ENCODE measurements at places on chromosomes 2 and 18. TPM values are rescaled to one million over a fixed set of nuclear protein-coding genes. Genes with fewer than 3 reads are reported as not detected.
A peak's percentile ranks its signal among the peaks of the same experiment; 100 is the strongest.

- no peak for DNase-seq
Observed at GRCh38 chr2:127403460-127403859, 14.8 kb upstream of the PROC start.

Gene SAG
- not detected for total RNA-seq

DNA sequence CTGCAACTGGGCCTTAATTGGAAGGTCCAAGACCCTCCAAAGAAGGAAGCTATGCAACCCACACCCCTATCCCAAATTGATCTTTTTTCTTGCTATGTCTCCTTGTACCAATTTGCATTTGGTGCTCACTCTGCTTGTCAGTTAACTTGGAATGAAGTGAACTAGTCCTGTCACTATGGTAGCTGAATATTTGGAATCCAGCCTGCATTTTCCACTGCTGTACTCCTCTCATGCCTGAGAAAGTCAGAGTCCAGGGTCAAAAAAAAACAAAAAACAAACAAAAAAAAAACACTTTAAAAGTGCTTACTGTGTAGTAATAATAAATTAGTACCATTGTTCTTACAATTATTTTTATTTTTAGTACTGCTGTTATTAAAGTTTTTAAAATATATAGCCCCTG, 462.8 kb upstream of the SLC8A1 start:
- DNase-seq, result no peak

DNA sequence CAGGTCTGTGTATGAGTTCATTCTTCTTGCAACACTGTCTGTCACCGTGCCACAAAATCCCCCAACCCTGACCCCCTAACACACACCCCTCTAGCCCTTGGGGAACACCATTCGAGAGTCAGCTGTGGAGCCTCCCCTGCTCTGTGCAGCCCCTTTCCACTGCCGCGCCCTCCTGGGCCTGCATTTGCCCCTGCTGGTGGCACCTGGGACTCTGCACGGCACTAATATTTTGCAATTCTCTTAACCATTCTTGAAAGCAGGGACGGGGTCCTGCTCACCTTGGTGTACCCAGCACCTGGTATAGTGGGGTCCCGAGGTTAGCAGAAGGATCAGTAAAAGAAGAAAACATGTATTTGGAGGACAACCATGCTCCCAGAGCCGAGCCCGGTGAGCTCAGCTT, 124.0 kb downstream of the HDAC4 start:
- DNase-seq, result no peak

DNA sequence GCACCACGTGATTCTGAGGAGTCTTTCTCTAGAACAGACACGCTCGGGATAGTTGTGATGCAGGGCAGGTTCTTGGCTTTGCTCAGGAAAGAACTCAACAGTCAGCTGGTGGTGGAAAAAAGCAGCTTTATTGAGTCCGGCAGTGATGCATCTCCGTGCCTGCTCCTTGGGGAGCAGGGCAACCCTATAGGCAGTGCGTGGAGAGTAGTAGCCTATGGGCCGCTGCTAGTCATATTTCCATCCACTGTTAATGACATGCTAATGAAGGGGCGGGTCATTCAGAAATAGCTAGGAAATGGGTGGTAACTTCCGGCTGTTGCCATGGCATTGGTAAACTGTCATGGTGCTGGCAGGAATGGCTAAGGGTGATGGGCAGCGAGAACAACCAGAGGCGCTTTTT, 11.6 kb upstream of the ACKR3 start:
- DNase-seq, result no peak

Gene C2orf81
- 0.26 TPM for total RNA-seq

- DNase-seq, result no peak
Observed at GRCh38 chr2:8617048-8617447, 64.8 kb upstream of the ID2 start.

- DNase-seq, result peak; percentile 73
Observed at GRCh38 chr2:202870431-202871299, 901 bp downstream of the ICA1L start.
